ENCODE measurements at places on chromosomes 11 and 22. TPM values are rescaled to one million over a fixed set of nuclear protein-coding genes. Genes with fewer than 3 reads are reported as not detected.

The GRIK4 gene
- not detected for total RNA-seq

The KIF18A gene
- total RNA-seq, result 0.43 TPM

The APOBEC3F gene
- 26.6 TPM for total RNA-seq

The OR2AT4 gene
- total RNA-seq, result not detected

The KDM4E gene
- total RNA-seq, result not detected

The DUSP8 gene
- total RNA-seq, result 21.7 TPM

All from uterus (tissue), 4 donors.